Spinal cord (tissue), 10 donors: ENCODE measurements at places on chromosomes 4 and X.
A peak's percentile ranks its signal among the peaks of the same experiment; 100 is the strongest.

DNA sequence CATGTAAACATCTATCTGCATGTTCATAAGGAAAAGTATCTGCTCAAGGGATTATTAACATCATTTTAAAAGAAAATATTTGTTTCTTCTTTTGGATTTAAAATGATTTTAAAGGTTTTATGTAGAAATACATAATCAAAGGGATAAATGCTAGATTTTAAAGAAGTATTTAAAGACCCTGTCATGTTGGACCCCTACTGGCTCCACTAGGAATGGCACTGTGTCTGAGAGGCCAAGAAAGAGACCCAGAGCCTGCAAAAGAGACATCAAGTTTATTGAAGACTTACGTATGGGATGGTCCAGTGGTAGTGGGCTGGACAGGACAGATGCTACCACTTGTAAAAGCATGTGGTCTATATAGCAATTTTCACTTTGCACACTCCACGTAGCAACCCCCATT is 78.7 kb upstream of the PCDH18 start:
- no peak overlapping the region for H3K4me3 ChIP-seq
- no peaks in the 10 kb centered on the region for H3K4me1 ChIP-seq
- no peaks in the 10 kb centered on the region for H3K27me3 ChIP-seq
- DNase-seq = no peak
- no peak overlapping the region for H3K27ac ChIP-seq

- no peak overlapping the region for H3K27ac ChIP-seq
- no peak for DNase-seq
- H3K4me3 ChIP-seq = no peak overlapping the region
Observed at GRCh38 chr4:24192018-24192641, 302.3 kb upstream of the PPARGC1A start.

- H3K4me3 ChIP-seq = no peak overlapping the region
- H3K27ac ChIP-seq = no peak overlapping the region
- H3K27me3 ChIP-seq = no peaks in the 10 kb centered on the region
- DNase-seq = no peak
Observed at GRCh38 chr4:21544415-21544814, 404.2 kb downstream of the KCNIP4 start.

GRCh38 chrX:13845721-13846378 is 29.0 kb upstream of the GPM6B start:
- no peak overlapping the region for H3K27ac ChIP-seq
- peaks cover 34% of the 10 kb centered on the region for H3K27me3 ChIP-seq
- no peak for DNase-seq
- no peak overlapping the region for H3K4me3 ChIP-seq
- no peaks in the 10 kb centered on the region for H3K4me1 ChIP-seq

DNA sequence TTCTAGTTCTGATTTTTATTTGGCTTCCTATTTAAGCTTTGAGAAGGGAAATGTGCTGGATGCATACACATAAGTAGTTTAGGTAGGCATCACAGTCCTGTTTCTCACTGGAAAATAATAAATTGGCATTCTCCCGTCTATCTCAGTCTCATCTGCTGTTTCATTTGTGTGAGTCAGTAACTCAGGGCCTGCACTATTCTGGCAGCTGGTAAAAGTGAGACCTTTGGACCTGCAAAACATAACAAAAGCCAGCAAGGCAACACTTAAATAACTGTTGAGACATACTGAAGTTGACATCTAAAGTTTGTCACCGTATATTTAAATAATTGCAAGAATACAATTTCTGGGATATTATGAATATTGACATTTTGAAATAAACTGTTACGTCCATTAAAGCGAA is 8.6 kb upstream of the UBQLN2 start:
- no peak for DNase-seq
- peaks cover 2% of the 10 kb centered on the region for H3K27me3 ChIP-seq
- no peak overlapping the region for H3K27ac ChIP-seq
- H3K4me1 ChIP-seq = no peaks in the 10 kb centered on the region
- H3K4me3 ChIP-seq = no peak overlapping the region
- no peaks in the 10 kb centered on the region for H3K36me3 ChIP-seq

- H3K27ac ChIP-seq = no peak overlapping the region
- no peaks in the 10 kb centered on the region for H3K36me3 ChIP-seq
- H3K4me3 ChIP-seq = no peak overlapping the region
Observed at GRCh38 chr4:99857307-99857706, 36.9 kb downstream of the LAMTOR3 start.

DNA sequence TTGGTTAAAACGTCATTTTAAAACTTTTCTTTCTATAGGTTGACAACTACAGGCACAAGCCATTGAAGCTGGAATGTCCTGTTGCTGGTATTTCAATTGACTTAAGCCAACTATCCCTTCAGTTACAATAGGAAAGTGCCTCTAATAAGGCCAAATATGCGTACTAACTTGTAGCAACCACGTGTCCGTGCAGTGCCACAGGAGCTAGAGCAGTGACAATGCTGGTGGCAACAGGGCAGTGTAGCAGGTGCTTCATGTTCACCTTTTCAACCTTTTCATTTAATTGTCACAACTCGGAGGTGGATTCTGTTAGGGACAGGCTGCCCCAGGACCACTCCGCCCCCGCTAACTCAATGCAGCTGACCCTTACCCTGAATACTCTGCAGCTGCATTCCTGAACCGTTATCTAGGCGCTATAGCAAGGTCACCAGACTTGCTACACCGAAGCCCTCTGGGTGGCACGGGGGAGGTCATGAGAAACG is 37.7 kb downstream of the ERVMER34-1 start:
- peak overlapping the region; percentile 65 for H3K4me3 ChIP-seq
- peaks cover 2% of the 10 kb centered on the region for H3K36me3 ChIP-seq
- peaks cover 13% of the 10 kb centered on the region for H3K4me1 ChIP-seq
- no peak overlapping the region for H3K27ac ChIP-seq
- no peak for DNase-seq

DNA sequence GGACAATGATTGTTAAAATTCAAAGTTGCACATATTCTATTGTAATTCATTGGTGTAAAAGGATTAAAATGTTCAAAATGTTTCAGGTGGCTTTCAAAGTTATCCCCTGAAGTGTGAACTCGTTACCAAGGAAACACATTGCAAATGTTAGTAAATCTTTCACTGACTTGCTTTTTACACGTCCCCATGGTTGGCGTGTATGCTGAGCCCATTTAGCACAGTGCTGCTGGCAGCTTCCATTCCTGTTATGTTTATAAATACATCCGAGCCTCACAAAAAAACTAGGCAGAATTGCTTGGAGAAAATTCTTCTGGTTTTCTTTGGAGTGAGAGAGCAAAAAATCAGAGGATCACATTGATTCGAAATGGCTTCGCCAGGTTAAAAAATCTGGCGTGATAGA is 105.9 kb upstream of the HPGD start:
- H3K4me3 ChIP-seq = no peak overlapping the region
- no peak overlapping the region for H3K27ac ChIP-seq
- no peaks in the 10 kb centered on the region for H3K36me3 ChIP-seq
- peak; percentile 87 for DNase-seq
- H3K27me3 ChIP-seq = no peaks in the 10 kb centered on the region

DNA sequence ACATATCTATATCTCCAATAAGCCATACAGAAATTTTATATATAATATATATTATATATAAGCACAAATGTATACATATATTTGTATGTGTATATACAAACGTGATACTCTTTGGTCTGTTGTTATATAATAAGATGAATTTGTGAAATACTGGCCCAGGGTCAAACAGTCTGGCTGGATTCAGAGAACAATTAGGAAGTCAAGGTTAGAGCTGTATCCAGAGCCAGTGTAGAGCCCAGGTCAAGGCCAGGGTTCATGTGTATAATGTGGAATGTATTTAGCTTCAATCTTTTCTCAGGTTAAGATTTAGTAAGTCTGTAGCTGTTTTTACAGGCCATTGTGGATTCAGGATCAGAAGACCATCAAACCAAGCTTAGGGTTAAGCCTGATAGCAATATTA is 3.8 kb upstream of the ENOX2 start:
- H3K27me3 ChIP-seq = no peaks in the 10 kb centered on the region
- no peaks in the 10 kb centered on the region for H3K36me3 ChIP-seq
- no peak overlapping the region for H3K4me3 ChIP-seq
- no peak overlapping the region for H3K27ac ChIP-seq

DNA sequence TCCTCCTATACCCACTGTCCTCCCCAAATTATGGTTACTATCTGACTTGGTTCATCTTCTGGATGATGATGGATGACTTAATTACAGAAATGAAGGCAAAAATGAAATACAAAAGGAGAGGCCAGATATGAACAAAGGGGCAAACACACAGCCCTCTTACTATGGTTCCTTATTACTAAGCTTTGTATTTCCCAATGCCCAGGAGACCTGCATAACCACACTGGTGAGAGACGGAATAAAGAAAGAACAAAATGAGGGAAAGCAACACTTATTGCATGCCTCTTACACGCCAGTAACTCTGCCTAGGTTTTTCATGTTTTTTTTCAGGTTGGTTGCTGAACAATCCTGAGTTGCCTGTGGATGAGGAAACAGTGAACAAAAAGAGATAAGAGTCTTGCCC is 120.5 kb downstream of the SLC10A7 start:
- no peaks in the 10 kb centered on the region for H3K27me3 ChIP-seq
- H3K4me1 ChIP-seq = no peaks in the 10 kb centered on the region
- no peak overlapping the region for H3K27ac ChIP-seq
- H3K36me3 ChIP-seq = no peaks in the 10 kb centered on the region

DNA sequence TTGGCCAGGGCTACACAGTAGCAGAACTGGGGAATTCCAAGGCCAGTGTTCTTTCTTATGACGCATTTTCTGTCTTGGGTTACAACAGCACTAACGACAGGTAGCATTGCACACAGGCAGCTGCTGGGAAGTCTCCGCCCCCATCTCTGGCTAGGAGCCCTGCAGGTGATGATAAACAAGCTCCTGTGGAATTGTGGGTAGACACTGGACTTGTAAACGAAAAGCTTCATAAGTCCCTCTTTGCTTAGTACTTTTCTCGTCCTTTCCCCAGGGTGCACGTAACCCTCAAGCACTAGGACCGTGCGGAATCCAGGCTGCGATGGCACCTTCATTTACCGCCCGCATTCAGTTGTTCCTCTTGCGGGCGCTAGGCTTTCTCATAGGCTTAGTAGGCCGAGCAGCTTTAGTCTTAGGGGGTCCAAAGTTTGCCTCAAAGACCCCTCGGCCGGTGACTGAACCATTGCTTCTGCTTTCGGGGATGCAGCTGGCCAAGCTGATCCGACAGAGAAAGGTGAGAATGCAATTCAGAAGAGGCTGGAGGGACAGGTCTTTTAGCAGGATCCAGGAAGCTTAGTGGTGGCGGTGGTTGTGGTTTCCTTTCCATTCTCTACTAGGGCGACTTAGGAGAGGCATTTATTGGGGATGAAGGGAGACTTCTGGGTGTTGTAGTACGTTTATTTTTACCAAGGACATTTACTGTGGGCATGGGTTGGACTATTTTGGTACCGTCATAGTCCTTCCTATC is at the start of gene FAAH2:
Gene FAAH2, plus strand, starts transcription at position 200 of the 745 bp plus-strand sequence. Its CDS starts 120 bp downstream, at position 320.
- no peak within 1 kb of the TSS for H3K27ac ChIP-seq
- H3K4me1 ChIP-seq = no peaks in the 10 kb centered on the region
- no peak for DNase-seq

GRCh38 chrX:13380211-13380610 is 60.4 kb upstream of the ATXN3L start:
- H3K4me1 ChIP-seq = no peaks in the 10 kb centered on the region
- no peak overlapping the region for H3K27ac ChIP-seq
- no peak overlapping the region for H3K4me3 ChIP-seq
- no peaks in the 10 kb centered on the region for H3K36me3 ChIP-seq
- H3K27me3 ChIP-seq = peaks cover 11% of the 10 kb centered on the region
- no peak for DNase-seq

- DNase-seq = no peak
- peaks cover 12% of the 10 kb centered on the region for H3K4me1 ChIP-seq
- H3K4me3 ChIP-seq = no peak overlapping the region
- H3K27ac ChIP-seq = no peak overlapping the region
- H3K36me3 ChIP-seq = peaks cover 74% of the 10 kb centered on the region
Observed at GRCh38 chr4:763191-763810, 57.7 kb downstream of the PCGF3 start.

DNA sequence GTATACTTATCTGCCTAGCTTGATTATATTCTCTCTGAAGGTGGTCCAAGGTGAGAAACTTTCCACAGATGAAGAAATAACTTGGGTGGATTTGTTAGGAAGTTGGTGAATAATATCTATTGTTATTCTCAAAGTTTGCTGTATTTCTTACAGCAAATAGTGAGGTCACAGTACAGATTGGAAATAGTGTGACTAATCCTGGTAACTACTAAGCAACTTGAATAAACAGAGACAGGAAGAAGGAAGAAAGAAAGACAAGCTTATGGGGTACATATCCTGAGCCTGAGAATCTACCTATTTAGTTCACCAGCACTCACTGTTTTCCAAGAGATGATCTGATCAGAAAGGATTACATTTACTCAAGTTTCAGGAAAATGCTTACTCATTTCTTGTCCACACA is 1416.1 kb downstream of the RPA4 start:
- H3K4me1 ChIP-seq = no peaks in the 10 kb centered on the region
- H3K27ac ChIP-seq = no peak overlapping the region
- no peaks in the 10 kb centered on the region for H3K27me3 ChIP-seq
- no peak overlapping the region for H3K4me3 ChIP-seq
- no peaks in the 10 kb centered on the region for H3K36me3 ChIP-seq
- no peak for DNase-seq

DNA sequence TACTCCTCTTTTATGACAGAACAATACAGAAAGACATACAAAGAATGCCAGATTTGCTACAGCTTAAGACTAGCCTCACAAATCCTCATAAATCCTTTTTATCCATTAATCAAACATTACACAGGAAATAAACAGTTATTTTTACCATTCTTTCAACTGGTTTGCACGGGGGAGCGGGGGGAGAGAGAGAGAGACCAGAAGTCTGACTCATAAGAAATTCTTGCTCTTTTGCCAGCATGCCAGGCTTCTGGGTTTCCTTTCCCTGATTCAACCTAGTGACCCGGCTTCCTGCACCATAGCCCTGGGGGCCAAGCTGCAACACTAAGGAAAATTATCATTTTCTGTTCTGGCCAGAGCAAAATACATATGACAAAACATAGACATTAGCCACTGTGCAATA is 6.8 kb upstream of the RRAGB start:
- no peaks in the 10 kb centered on the region for H3K27me3 ChIP-seq
- H3K4me3 ChIP-seq = no peak overlapping the region
- no peaks in the 10 kb centered on the region for H3K4me1 ChIP-seq
- no peaks in the 10 kb centered on the region for H3K36me3 ChIP-seq

GRCh38 chr4:128835498-128836222 is 26.2 kb downstream of the JADE1 start:
- H3K27ac ChIP-seq = no peak overlapping the region
- H3K4me3 ChIP-seq = no peak overlapping the region
- no peaks in the 10 kb centered on the region for H3K27me3 ChIP-seq
- no peak for DNase-seq
- peaks cover 10% of the 10 kb centered on the region for H3K36me3 ChIP-seq

- no peak overlapping the region for H3K27ac ChIP-seq
- H3K4me1 ChIP-seq = no peaks in the 10 kb centered on the region
Observed at GRCh38 chrX:10022580-10023245, 55.6 kb downstream of the CLDN34 start.

DNA sequence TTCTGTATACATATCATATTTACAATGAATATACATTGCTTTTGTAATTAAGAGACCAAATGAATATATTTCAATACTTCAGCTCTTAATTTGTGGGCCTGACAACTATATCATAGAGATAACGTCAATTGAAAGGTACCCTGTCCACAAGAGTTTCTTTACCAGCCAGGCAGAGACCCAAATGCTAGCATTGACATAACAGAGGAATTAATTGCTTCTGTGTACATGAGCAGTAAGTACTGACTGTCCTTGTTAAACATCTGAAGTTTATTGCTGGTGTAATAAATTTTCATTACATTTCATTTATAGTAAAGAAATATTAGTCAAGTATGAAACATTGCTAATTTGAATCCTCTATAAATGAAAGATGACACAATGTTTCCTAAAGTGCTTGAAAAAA is 910.8 kb downstream of the CCSER1 start:
- H3K27ac ChIP-seq = no peak overlapping the region
- no peak for DNase-seq
- H3K4me3 ChIP-seq = no peak overlapping the region
- no peaks in the 10 kb centered on the region for H3K27me3 ChIP-seq
- no peaks in the 10 kb centered on the region for H3K4me1 ChIP-seq
